LNCaP clone FGC (cell line): ENCODE measurements at places on chromosomes 11 and 22.
A peak's percentile ranks its signal among the peaks of the same experiment; 100 is the strongest.

DNA sequence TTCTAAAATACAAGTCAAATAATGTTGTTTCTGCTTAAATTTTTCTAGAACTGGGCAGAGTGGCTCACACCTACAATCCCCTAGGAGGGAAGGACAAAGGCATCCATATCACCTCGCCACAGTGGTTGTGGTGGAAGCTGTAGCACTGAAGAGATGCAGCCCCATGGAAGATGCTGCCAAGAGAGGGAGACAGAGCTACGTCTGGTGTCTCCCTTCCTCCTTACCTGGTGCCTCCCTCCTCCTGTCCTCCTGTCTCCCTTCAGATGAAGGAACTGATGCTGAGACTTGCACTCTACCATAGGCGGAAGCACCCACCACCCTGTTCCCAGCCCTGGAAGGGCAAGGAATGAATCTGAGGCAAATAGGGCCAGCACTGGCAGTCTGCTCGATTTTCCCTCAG, 22.3 kb downstream of the MMP27 start:
- DNase-seq = no peak

GRCh38 chr22:29346659-29347058, 31.2 kb upstream of the RASL10A start:
- peak; percentile 65 for DNase-seq

GRCh38 chr11:128453444-128454336, 133.7 kb downstream of the ETS1 start:
- peak; percentile 96 for DNase-seq

- no peak for DNase-seq
Measured at GRCh38 chr22:21697880-21698279, 32.1 kb downstream of the PPIL2 start.

DNA sequence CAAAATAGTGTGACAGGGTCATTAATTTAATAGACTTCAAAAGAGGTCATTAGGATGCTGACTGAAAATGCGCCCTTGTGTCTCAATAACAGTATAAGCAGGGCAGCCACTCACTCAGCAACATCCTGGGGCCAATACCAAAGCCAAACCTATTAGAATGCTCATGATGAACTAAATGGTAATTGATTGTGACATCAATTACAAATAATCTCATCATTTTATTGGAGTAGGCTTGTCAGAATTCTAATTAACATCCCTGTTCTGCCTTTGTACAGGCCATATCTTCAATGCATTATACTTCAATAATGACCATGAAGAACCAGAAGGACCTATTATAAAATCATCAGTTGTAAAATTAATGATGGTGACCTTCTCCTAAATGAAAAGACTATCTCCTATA, 64.2 kb downstream of the DNAJC24 start:
- no peak for DNase-seq

DNA sequence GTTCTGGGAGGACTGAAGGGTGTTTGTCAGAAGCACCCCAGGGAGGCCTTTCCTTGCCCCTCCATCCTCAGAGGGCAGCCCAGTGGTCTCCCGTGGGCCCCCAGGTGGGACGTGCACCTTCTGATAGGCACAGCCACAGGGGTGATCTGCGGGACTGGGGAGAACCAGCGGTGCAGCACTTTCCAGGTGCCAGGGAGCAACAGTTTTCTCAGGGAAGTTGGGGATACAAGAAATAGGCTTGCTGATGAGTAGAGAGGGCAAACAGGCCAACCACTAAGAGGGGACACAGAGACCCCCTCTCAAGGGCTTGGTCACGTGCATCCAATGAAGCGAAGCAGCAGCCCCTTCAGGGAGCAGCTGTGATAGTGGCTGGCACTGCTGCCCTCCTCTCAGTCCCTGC, 107.1 kb upstream of the BID start:
- no peak for DNase-seq

DNA sequence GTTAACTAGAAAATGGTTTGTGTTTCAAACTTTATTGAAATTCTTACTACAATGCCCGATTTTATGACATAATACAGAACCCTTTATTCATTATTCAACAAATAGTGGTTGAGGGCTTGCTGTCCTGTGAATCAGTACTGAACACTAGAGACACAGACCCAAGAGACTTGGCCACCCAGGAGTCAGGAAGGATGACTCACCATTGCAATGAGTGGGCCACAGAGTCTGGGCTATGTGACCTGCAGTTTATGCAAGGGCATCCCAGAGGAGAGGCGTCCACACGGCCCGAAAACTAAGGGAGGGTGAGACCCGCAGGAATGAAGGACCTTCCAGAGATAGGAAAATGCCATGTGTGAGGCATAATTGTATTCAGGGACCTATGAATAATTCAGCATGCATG, 143.8 kb upstream of the DDI1 start:
- no peak for DNase-seq

DNA sequence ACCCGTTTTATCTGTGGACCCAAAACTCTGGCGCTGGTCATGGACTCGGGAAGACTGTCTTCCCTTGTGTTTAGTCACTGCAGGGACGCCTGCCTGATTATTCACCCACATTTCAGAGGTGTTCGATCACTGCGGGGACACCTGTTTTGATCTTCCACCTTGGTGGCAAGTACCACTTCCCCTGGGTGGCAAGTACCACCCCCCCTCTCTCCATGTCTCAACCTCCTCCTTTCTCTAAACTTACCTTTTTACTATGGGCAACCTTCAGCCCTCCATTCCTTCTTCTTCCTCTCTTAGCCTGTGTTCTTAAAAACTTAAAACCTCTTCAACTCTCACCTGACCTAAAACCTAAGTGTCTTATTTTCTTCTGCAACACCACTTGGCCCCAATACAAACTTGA, 1.9 kb upstream of the NDUFC2 start:
- DNase-seq = no peak

- DNase-seq = no peak
Measured at GRCh38 chr11:119341222-119342022, 739 bp upstream of the C1QTNF5 start.

GRCh38 chr11:99410636-99411035, 389.9 kb downstream of the CNTN5 start:
- DNase-seq = no peak

DNA sequence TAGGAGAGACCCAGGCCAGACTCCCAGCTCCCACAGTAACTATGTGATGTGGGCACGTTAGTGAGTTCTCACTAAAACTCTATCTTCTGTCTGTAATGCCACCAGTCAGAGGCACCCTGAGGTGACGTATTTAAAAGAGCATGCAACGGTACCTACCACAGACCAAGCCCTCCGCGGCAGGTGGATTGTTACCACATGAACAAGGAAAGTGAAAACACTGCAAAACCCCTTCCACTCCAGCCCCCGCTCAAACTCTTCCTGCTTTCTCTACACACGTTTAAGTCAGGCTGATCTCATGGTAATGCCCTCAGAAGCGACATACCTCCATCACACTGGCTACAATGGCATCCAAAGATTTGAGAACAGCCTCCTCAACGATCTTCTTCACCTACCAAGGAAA, 36.7 kb downstream of the SERPIND1 start:
- DNase-seq = no peak

GRCh38 chr11:2265396-2265795, 5.0 kb downstream of the ASCL2 start:
- DNase-seq = no peak

- no peak for DNase-seq
Measured at GRCh38 chr11:87031433-87032170, 6.1 kb upstream of the TMEM135 start.

DNA sequence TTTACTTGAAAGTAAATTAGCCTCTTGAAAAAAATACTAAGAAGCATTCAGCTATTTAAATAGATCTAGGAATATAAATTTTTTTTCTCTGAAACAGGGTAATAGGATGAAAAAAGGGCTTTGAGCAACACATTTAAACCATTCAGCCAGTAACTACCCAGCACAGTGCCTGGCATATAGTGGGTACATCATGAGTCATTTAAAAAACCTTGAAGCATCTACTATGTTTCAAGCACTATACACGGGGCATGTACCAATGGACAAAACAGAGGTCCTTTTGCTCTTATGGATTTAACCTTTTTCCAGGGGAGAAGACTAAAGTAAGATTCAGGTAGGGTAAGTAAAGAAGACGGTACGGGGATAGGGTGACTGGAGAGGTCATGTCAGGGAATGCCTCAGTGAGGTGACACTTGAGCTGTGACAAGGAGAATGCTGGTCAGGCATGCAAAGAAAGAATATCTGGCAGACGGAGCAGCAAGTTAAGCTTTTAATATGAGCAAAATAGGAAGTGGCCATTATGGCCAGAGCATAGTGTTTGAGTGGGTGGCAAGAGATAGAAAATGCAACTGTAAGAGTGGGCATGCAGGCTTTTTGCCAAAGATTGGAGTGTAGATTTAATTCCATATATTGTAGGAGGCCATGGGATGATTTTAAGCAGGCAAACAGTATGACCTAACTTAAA, 101.1 kb downstream of the HIPK3 start:
- DNase-seq = no peak

- no peak for DNase-seq
Measured at GRCh38 chr11:113553915-113554314, 78.7 kb upstream of the DRD2 start.

DNA sequence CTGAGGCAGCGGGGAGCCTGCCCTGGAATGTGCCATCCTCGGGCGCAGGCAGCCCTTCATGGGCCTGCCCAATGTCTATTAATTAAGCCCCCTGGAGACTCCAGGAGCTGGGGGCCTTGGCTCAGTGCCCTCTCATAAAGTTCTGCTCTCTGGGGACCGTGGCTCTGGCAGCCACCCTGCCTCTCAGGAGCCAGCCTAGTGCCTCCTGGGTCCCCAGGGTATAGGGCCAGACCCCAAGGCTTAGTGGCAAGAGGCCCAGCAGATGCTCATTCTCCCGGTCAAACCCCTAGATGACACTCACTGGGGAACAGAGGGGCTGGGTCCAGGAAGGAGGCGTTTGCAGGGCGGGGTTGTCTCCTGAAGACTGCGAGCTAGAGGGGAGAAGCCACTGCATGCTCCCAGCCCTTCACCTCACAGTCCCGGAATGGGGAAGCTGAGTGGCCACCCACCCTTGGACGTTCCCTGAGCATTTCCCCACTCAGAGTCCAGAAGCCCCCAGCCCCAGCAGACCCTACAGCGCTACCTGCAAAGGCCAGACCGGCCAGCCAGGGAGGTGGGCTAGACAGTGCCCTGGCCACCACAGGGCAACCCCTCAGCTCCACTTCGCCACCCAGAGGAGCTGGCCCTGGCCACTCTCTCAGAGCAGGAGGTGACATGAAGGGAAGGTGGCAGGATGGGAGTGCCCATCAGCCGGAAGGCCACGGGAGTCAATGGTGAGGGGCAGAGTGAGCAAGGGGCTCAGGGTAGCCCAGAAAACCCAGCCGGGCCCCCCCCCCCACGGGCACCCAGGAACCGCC, 83.0 kb downstream of the CDKN1C start:
- no peak for DNase-seq

DNA sequence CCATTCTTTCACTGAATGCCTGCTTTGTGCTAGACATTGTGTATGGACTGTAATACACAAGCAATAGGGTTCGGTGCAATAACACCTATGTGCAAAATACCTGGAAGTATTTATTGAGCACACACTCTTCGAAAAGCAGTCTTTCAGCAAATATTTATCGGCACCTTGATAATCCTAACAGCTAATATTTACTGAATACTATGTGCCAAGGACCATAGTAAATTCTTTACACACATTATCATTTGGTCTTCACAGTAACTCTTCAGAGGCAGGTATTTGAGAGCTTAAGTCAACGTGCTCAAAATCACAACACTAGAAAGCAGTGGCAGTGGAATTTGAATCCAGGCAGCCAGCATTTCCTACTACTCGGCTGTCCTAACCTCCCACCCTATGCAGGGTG, 2.2 kb downstream of the B3GNT6 start:
- DNase-seq = peak; percentile 94

DNA sequence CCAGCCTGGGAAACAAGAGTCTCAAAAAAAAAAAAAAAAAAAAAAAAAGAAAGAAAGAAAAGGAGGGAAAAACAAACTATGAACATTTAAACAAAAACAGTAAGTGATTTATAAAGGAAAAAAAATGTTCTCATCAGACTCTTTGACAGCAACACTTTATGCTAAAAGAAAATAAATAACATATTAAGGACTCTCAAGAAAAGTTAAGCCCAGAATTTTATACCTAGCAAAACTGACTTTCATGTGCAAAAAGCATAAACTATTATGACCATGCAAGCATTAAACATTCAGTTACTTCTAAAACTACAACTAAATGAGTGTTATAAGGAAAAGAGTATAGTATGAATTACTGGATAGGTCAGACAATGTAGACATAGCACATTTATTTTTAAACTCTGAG, 68.4 kb downstream of the FBLN1 start:
- no peak for DNase-seq

DNA sequence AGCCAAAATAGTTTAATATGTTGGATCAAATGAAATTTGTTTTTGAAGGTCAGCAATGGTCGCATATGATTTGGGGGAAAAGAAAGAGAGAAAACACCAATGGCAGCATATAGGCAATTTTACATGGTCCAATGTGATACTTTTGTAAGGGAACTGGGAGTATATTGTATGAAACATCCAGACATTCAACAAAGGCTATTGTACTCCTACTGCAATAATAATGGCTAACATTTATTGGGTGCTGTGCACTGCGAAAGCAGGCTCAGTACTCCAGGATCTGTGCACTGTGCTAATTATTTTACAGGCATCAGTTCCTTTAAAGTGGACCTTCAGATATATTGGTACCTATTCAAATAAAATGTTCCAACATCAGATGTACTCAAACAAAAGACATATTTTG, 5.9 kb upstream of the OR10V1 start:
- no peak for DNase-seq

GRCh38 chr11:19332476-19332875, 91.7 kb upstream of the E2F8 start:
- no peak for DNase-seq

GRCh38 chr22:19854778-19855503, at the start of the genes GNB1L and RTL10:
TSS of gene GNB1L (minus strand) at chr22:19854874. CDS start at chr22:19821355, 33,519 bp downstream.
TSS of gene RTL10 (minus strand) at chr22:19854874. CDS start at chr22:19852261, 2,613 bp downstream.
- peak; percentile 88 for DNase-seq

GRCh38 chr11:2287091-2287490, 14.6 kb downstream of the C11orf21 start:
- DNase-seq = no peak

GRCh38 chr11:68673991-68674390, 10.4 kb upstream of the GAL start:
- no peak for DNase-seq

DNA sequence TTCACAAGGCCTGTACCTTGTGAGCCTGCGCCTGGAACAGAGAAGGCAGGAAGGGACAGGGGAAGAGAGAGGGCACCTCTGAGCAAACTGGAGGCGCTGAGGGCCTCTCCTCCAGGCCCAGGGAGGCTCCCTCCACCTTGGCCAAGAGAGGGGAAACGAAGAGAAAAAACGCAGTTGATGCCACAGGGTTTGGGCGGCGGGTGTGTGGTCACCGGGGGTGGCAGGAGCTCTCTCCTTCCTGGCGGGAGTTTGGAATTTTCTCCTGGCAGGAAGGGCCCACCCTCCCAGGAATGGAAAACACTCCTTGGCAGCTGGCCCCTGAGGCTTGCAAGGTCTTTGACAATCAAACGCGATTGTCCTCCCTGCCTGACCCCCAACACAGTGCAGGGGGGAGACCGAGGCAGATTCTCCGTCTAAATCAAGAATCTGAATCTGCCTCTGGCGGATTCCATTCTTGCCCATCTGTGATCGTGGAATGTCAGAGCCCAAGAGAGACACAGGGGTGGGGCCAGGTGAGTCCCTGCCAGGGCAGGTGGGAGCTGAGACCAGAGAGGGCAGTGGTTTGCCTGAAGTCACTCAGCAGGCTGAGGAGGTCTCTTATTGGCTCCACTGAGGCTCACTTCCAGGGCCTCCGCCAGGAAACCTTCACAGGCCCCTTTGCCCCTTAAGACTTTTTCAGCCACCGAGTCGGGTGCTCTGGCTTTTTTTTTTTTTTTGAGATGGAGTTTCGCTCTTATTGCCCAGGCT, 21.0 kb downstream of the RPL3 start:
- no peak for DNase-seq

GRCh38 chr11:10930224-10930971, 72.5 kb upstream of the ZBED5 start:
- DNase-seq = no peak

- peak; percentile 99 for DNase-seq
Measured at GRCh38 chr11:61158691-61159381, 2.4 kb downstream of the VPS37C start.
